Astrocyte (in vitro differentiated cells and primary cell): ENCODE measurements at places on chromosomes 2 and 18. TPM values are rescaled to one million over a fixed set of nuclear protein-coding genes. Genes with fewer than 3 reads are reported as not detected.

DNA sequence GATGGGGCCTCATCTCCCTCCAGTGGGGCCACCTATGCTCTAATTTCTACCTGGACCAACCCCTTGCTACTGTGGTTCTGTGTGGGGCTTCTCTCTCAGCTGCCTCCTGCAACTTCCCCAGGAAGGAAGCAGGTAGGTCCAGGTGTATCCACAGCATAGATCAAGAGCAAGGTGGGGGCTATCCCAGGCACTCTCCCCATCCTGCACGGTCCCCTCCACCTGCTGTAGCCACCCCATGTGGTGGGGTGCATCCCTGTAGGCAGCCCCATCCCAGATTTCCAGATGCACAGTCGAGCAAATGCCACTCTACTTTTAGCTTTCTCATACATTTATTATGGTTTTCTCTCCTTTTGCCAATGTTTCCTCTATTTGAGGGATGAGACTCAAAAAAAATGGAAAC, 156.1 kb downstream of the FBXO15 start:
- no peak for DNase-seq

GRCh38 chr2:136957044-136957443, 191.7 kb downstream of the THSD7B start:
- no peak for DNase-seq

GRCh38 chr2:64957109-64957903, 31.9 kb upstream of the SLC1A4 start:
- no peak for DNase-seq

DNA sequence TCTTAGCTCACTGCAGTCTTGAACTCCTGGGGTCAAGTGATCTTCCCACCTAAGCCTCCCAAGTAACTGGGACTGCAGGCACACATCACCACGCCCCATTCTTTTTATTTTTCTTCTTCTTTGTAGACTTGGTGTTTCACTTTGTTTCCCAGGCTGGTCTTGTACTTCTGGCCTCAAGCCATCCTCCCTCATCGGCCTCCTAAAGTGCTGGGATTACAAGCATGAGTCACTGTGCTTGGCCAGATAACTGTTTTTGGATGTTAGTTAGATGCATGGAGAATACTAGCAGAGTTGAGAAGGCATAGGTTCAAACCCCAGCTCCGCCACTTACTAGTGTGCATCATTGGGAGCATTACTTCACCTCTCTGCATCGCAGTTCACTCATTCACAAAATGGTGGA, 88.3 kb downstream of the TXNL1 start:
- no peak for DNase-seq

- no peak for DNase-seq
Observed at GRCh38 chr18:79928563-79928960, 22.9 kb downstream of the SLC66A2 start.

- DNase-seq: no peak
Observed at GRCh38 chr2:110124038-110124825, 8.6 kb upstream of the MALL start.

GRCh38 chr2:239264838-239265651, 135.8 kb downstream of the HDAC4 start:
- DNase-seq: peak; percentile 73

DNA sequence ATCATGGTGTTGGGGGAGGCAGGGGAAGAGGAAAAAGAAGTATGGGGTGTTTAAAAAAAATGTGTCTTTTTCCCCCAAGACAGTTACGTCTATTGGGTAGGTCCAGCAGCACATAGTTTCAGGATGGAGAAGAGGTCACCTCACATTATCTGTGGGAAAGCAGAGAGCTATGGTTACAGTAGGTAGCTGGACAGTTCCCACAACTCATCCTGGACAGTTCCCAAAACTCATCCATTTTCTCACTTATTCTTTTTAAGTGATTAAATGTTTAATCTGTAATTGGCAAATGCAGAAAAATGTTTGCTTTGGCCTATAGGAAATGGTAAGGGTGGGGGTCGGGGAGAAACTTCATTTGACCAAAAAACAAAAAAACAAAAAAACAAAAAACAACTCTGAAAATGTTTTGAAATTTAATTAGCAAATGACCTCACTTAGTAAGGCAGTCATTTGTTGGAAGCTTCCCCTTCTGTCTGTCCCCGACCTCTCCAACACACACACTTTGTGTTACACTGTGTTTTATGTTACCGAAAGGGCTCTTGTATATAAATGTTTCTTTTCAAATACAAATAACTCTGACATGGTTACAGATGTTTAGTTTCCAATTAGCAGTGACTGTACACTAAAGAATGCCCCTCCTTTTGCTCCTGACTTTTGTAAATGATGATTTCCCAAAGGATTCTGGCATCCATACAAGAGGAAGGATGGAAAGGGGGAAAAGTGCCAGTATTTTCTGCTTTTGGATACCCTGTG, 173.3 kb upstream of the ZFP36L2 start:
- DNase-seq: peak; percentile 86

GRCh38 chr2:129758784-129759471, 220.5 kb upstream of the RAB6C start:
- DNase-seq: no peak

DNA sequence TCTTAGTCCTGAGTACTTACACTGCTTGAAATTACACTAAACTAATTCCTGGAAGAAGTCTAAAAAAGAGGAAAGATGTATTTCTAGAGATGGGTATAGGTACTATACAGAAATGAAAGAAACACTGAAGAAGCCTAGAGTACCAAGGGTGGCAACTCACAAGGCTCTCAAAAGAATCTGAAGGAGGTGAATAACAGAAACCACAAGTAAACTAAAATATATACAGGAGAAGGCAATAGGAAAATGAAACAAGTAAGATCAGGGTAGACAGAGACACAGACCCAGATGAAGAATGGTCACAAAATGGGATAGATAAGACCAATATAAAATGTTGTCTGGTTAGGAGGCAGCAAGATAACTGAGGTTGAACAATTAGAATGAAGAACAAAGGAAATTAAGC, 59.9 kb downstream of the USP37 start:
- DNase-seq: no peak

GRCh38 chr18:44594799-44595467, 85.8 kb upstream of the SETBP1 start:
- peak; percentile 85 for DNase-seq

DNA sequence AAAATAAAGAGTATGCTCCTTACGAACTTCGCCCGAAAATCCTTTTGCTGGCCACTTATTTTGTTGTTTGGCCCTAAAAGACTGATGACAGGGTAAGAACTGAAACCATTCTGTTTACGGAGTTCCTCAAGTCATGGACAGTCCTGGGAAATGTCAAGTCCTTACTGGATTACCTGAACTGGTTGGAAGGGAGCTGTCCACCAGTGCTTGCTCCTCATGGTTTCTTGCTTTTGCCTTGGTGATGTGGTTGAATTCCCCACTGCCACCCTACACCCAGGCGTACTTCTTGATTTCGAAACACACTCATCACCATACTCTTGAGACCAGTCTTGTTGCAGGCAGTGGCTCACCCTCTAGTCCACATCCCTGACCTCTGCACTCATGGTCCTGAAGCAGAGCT, 49.1 kb upstream of the CHMP1B start:
- no peak for DNase-seq

DNA sequence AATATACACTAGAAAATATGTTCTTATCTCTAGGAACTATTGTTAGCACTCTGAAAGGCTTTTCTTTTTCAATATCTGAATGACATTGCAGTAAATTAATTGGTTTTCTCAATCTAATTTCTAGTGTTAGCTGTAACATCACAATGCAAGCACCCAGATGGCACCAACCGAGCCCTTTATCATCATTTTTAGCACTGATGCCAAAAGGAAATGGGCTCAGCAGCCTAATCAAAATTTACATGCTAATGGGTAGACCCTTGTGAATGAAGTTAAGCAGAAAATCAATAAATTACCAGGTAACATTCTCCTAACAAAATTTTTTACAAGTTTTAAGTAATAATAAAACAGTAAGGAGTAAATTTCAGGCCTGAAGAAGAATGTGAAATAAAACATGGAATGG, 53.5 kb upstream of the PGAP1 start:
- DNase-seq: no peak

The NRBP1 gene
- total RNA-seq: 119 and 127 TPM in 2 replicates

The SULT1C2 gene
- total RNA-seq: 0.23 TPM in 1 of 2 replicates, not detected in the other

The LIMS4 gene
- 1.3 and 3.7 TPM in 2 replicates for total RNA-seq

The SLC4A3 gene
- total RNA-seq: 10.9 and 11.2 TPM in 2 replicates

The KLHL30 gene
- total RNA-seq: 0.53 and 0.59 TPM in 2 replicates

The PDCD1 gene
- not detected in 2 replicates for total RNA-seq

The HJURP gene
- 2.7 and 5.9 TPM in 2 replicates for total RNA-seq

The IL1RL1 gene
- total RNA-seq: 0.27 TPM in 1 of 2 replicates, not detected in the other

The CUL3 gene
- total RNA-seq: 78.2 and 95.5 TPM in 2 replicates

The DNAH6 gene
- total RNA-seq: 0.20 and 0.24 TPM in 2 replicates

The CFC1 gene
- total RNA-seq: not detected in 2 replicates

The TXNDC2 gene
- 0.07 TPM in 1 of 2 replicates, not detected in the other for total RNA-seq

The LIPG gene
- 11.0 and 18.3 TPM in 2 replicates for total RNA-seq

The TGFBRAP1 gene
- 25.1 and 26.1 TPM in 2 replicates for total RNA-seq

The CHAC2 gene
- 3.1 and 3.6 TPM in 2 replicates for total RNA-seq
